Activated B cell treated with CpG ODN at 0.5 μM for 24 hours (primary cell): ENCODE measurements at places on chromosomes 6 and 20.

- no peak for DNase-seq
These were observed 7.1 kb downstream of the CASP8AP2 start for GRCh38 chr6:89836639-89837222.

- no peak for DNase-seq
These were observed 71.7 kb upstream of the TRAF3IP2 start for GRCh38 chr6:111677249-111677990.

GRCh38 chr6:29667158-29667557 is 10.3 kb downstream of the MOG start:
- DNase-seq: no peak

- DNase-seq: no peak
These were observed 18.1 kb upstream of the SIRPA start for GRCh38 chr20:1876975-1877608.

DNA sequence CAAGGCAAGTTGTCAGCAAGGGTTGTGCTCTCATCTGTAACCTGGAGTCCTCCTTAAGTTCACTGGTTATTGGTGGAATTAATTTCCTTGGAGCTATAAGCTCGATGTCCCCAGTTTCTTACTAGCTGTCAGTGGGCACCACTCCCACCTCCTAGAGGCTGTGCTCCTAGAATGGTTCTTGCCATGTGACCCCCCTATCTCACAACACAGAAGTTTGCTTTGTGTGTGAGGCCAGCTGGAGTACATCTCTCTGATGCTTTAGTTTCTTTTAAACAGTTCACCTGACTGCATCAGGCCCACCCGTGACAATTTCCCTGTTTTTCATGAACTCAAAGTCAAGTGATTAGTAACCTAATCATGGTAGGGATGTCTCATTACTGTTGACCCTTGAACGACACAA is 179.1 kb upstream of the SCGN start:
- DNase-seq: no peak

GRCh38 chr20:63050406-63050805 is 43.6 kb upstream of the BHLHE23 start:
- DNase-seq: no peak

- no peak for DNase-seq
These were observed 8.3 kb upstream of the MMP9 start for GRCh38 chr20:46000262-46000996.

GRCh38 chr20:34985461-34986310 is 30.0 kb downstream of the MYH7B start:
- no peak for DNase-seq

- no peak for DNase-seq
These were observed 1.6 kb downstream of the PGBD1 start for GRCh38 chr6:28282926-28283325.

- no peak for DNase-seq
These were observed 1.4 kb upstream of the MUC21 start for GRCh38 chr6:30981942-30982772.

GRCh38 chr6:111765763-111766162 is 107.5 kb downstream of the FYN start:
- no peak for DNase-seq

DNA sequence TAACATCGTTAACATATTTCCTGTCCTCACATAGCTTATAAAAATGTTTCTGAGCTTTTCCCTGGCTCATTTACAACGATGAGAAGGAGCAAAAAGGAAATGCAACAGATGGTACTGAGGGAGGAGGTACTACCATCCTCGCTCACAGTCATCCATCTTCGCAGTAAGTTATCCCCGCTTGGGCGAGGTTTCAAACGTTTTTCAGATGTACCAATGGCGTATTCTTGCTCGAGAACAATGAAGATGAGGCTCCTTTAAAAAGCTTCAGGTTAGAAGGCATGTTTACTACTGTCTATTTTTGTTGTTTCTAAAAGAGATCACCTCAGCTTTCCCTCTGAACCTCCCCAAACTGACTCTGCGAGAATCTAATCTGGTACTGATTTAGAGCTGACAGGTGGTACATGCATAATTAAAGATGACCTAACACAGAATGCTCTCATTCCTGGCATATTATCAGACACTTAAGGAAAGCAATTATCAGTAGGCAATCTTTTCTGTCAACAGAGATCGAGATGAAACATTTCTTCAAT is 178.7 kb downstream of the GJA10 start:
- no peak for DNase-seq

DNA sequence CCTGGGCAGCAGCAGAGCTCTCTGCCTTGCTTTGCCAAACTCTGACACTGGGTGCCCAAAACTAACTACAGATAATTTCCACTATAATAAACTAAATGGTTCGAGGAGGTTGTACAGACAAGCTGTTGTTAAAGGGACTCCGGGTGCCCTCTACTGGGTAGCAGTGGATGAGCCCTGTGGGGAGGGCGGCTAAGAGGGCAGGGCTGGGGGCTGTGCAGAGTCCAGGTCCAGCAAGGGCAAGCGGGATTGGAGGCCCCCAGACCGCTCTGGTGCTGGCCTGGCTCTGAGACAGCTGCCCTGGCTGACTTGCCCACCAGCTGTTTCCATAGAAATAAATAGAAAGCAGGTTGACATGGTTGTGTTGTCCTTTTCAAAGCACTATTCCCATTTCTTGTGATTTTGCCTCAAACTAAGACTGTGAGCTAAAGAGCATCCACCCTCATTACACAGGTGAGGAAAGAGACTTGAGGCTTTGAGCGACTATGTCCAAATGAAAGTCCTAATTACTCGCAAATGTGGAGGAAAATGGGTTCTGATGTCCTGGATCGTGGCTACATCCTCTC is 167.6 kb upstream of the CST7 start:
- DNase-seq: no peak

DNA sequence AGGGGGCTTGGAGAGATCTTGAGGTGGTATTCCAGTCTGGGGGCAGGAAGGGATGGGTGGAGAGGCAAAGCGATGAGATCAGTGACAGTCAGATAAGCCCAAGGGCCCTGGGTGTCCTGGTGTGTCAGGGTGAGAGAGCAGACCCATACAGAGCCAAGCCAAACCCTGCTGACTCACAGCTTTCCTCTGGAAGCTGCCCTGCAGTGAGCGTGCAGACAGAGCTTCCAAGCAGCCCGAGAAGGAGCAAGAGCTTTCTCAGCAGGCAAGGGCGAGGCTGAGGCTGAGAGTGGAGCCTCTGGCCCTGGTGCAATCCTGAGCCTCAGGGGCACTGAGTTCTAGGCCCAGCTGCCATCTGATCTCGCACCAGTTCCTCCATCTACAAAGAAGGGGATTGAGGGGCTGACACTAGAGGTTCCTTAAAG is 91.1 kb upstream of the HIVEP1 start:
- no peak for DNase-seq

DNA sequence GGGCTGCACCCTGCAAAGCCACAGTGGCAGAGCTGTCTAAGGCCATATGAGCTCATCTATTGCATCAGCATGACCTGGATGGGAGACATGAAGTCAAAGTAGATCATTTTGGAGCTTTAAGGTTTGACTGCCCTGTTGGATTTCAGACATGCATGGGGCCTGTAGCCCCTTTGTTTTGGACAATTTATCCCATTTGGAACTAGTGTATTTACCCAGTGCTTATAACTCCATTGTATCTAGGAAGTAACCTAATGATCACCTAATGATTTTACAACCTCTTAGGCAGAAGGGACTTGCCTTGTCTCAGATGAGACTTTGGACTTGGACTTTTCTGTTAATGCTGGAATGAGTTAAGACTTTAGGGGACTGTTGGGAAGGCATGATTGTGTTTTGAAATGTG is 575.4 kb downstream of the EPM2A start:
- DNase-seq: no peak

- DNase-seq: no peak
These were observed 47.5 kb upstream of the CDH22 start for GRCh38 chr20:46355778-46356177.

DNA sequence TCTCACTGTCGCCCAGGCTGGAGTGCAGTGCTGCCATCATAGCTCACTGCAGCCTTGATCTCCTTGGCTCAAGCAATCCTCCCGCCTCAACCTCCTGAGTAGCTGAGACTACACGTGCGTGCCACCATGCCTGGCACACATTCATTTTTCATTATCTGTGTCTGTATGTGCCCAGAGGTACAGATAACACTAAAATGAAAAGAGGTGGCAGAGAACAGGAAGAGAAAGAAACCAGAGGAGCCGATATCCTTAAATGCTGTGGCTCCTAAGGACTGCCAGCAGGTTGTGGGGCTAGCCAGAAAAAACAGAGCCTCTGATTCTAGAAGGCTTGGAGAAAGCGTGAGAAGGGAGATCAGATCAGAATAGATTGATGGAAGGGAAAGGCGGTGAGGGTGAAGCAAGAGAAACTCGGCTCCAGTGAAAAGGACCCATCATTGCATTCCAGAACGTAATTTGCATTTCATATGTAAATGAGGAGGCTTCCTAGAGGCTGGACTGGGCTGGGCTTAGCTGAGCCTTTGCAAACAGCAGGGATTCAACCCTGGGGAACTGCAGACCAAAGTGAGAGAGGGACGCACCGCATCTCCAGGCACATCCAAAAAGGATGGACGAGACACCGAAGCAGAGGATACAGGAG is 64.2 kb downstream of the GCNT2 start:
- DNase-seq: no peak

DNA sequence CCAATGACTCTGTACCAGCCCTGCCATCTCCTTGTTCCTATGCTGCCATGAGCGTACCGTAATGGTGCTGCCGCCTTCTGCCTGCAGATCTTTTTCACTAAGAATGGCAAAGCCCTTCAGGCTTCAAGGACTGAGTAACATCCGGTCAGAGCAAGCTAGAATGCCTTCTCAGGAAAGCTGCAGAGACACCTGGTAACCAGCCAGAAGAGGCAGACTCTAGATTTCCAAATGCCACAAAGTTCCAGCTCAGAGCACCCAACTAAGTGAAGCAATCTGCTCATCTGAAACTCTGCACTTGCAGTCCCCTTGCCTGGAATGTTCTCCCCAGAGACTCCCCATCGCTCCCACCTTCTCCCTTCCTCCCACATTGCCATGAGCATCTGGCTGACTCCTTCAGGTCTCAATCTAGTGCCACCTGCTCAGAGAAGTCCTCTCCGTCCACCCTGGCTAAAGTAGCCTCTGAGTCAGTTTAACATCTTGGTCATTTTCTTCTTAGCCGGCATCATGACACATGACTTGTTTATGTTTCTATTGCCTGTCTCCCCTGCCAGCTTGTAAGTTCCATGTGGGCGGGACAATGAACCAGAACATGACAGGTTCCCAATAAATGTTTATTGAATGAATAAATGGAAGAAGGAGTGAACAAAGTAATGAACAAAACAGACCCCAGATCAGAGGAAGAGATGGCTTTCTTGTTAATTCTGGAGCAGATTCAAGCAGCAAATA is 6.9 kb upstream of the OCSTAMP start:
- DNase-seq: no peak

- no peak for DNase-seq
These were observed 11.1 kb upstream of the HLA-DQB2 start for GRCh38 chr6:32774426-32774825.

DNA sequence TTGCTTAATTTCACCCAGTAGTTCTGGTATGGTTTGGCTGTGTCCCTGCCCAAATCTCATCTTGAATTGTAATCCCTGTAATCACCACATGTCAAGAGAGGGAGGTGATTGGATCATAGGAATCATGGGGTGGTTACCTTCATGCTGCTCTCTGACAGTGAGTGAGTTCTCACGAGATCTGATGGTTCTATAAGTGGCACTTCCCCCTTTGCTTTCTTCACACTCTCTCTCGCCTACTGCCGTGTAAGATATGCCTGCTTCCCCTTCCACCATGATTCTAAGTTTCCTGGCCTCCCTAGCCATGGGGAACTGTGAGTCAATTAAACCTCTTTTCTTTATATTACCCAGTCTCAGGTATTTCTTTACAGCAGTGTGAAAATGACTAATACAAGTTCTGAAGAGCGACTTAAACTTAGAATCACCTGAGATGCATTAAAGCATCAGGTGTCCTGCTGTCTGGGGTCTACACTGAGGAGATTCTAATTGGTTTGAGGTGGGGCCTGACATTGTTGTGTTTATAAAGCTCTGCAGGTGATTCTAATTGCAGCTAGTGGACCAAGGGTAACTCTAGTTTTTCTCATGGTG is 82.1 kb upstream of the DTNBP1 start:
- DNase-seq: no peak

GRCh38 chr20:61760321-61760720 is 305.4 kb downstream of the TAF4 start:
- no peak for DNase-seq

DNA sequence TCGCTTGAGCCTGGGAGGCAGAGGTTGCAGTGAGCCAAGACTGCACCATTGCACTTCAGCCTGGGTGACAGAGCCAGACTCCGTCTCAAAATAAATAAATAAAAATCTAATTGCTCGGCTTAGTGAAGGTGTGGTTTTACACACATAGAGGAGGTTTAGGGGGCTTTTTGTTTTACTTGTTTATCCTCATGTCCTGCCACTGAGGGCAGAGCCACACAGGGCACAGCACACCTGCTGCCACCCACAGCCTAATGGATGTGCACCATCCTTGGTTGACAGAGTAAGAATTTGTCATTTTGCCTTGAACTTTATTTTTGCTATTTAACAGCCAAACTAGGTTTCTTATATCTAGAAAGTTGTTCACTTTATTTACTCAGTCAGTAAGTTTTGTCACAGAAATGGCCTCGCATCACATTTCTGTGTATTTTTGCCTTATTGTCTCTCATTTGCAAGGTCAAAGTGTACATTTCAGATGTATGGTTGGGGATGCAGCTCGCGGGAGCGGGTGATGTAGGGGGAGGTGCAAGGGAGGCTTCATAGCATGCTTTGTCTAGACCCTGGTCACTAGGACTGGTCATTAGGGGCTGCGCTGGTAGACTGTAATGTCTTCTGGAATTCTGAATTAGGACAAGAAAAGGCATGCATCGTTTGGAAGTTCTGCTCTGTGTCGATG is 67.8 kb upstream of the NAA20 start:
- no peak for DNase-seq

GRCh38 chr6:105880030-105880492 is 206.1 kb upstream of the PRDM1 start:
- no peak for DNase-seq
